Mucosa of descending colon (tissue), 3 donors: ENCODE measurements at places on chromosomes 5 and 9. TPM values are rescaled to one million over a fixed set of nuclear protein-coding genes. Genes with fewer than 3 reads are reported as not detected.

DNA sequence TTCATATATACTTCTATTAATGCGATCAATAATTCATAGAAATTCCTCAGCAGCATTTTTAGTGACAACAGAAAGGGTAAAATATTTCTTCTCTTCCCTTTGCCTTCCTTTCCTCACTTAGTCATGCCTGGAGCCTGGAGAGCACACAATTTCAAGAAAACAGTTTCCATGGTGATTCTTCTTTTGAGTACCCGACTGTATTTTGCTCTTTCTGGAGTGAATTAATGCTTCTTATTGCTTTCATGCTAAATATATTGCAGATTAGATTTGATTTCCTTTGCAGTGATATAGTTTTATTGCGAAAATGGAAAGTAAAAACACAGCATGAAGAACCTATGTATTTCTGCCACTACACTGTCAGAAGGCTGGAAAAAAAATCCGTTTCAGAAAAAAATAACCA is 153.5 kb downstream of the PPP2R2B start:
- DNase-seq: no peak

- DNase-seq: no peak
These were observed 162.2 kb upstream of the MEF2C start for GRCh38 chr5:89045216-89045615.

GRCh38 chr5:147487031-147487750 is 22.7 kb downstream of the DPYSL3 start:
- DNase-seq: no peak

GRCh38 chr5:73540192-73540591 is 25.2 kb downstream of the ANKRA2 start:
- no peak for DNase-seq

GRCh38 chr5:4313138-4313537 is 717.5 kb downstream of the IRX1 start:
- no peak for DNase-seq

GRCh38 chr9:126470241-126470993 is 143.3 kb upstream of the LMX1B start:
- DNase-seq: no peak

DNA sequence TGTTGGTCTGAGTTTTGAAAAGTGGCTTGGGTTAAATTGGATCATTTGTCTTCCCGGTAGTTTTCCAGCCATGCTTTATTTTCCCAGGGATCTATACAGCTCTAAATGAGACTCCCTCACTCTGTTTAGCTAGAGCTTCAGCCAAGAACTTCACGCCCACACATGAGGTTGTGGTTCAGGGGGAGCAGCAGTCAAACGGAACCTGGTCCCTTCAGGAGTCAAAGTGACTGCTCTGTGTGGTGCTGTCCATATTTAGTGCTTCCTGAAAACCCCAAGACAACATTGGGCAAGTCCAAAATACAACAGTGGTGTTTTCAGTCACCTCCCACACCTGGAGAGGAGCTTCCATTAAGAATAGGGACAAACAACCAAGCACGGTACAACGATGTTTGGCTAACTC is 90.5 kb downstream of the ANKH start:
- DNase-seq: no peak

GRCh38 chr9:79769476-79770275 is 197.9 kb downstream of the TLE4 start:
- DNase-seq: no peak

- no peak for DNase-seq
These were observed 5.9 kb downstream of the MED22 start for GRCh38 chr9:133342069-133342406.

DNA sequence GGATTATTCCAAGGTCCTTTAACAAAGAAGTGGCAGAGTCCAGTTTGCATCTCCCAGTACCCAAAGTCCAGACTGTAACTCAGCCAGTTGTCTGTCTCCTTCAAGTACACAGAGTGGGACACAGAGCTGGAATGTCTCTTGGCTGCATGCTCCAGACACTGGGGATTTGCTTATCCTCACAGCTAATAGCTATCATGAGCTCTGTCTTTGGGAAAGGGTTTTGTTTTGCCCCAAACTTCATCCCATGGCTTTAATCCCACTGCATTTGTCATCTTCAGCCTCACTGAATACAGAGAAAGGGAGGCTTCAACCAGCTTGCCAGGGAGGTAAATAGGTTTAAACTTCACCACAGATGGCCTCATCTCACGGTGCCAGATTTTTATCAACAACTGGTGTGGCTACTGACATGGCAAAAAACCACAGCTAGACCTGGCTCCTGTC is 412.2 kb upstream of the SLC24A2 start:
- DNase-seq: no peak

GRCh38 chr9:19149230-19149629 is 21.9 kb upstream of the PLIN2 start:
- no peak for DNase-seq

DNA sequence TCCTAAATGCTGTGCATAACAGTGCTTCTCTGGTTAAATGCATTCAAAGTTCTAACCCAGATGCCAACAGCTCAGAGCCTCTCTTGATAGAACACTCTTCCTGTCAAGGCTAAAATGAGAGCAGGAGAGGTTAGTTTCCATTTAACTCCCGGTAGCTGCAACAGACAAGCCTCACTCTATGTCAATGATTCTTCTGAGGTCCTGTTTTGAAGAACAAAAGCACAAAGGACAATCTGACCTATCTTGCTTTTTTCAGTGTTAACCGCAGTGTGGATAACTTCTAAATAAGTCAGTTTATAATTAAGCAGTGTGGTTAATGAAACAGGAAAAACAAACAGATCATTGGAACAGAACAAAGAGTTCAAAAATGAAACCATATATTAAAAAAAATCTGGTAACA is 80.7 kb downstream of the ANKRD55 start:
- DNase-seq: no peak

GRCh38 chr5:961711-962240 is 46.8 kb upstream of the NKD2 start:
- DNase-seq: no peak

- DNase-seq: peak; percentile 92
These were observed 29.8 kb upstream of the ALDOB start for GRCh38 chr9:101465326-101465915.

GRCh38 chr9:136769710-136770191 is 5.4 kb upstream of the LCN15 start:
- no peak for DNase-seq

DNA sequence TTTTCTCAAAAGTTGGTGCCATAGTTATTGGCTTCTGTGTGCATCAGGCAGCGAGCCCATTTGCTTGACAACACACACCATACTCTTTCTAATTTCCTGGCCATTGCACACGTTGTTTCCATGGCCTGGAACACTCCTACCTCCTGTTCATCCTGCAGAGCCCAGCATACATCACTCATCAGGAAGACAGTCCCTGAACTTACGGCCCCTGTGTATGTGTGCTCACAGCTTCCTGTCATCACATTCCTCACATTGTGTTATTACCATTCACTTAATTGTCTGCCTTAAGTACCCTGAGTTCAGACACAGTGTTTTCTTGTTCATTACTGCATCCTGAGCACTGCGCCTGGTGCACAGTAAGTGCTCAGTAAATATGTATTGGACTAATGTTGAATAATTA is 355.9 kb downstream of the PRELID2 start:
- no peak for DNase-seq

GRCh38 chr9:96725576-96725975 is 52.3 kb downstream of the ZNF510 start:
- no peak for DNase-seq

DNA sequence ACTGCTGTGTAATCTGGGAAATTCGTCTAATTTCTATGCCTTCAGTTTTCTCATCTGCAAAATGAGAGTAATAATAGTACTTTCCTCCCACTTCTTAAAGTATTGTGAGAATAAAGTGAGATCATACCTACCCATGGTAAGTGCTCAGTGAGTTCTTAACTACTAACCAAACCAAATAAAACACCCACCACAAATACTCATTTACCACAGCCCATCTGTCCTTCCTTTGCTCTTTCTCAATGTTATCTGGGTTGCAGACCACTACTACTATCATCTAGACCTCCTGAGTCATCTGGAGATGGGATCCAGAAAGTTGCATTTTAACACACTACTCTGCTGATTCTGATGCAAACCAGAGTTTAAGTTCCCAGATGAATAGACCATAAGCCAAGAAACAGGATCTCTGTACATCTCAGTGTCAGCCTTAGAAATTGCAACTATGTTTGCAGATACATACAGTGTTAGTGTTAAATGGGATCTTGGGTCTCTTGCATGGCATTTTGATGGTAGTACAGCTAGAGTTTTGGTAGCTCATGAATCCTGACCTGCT is 105.4 kb upstream of the ATP10B start:
- DNase-seq: no peak

- DNase-seq: no peak
These were observed 191.6 kb downstream of the PCSK5 start for GRCh38 chr9:76082057-76082456.

GRCh38 chr5:68383888-68384310 is 168.3 kb downstream of the PIK3R1 start:
- DNase-seq: peak; percentile 50

DNA sequence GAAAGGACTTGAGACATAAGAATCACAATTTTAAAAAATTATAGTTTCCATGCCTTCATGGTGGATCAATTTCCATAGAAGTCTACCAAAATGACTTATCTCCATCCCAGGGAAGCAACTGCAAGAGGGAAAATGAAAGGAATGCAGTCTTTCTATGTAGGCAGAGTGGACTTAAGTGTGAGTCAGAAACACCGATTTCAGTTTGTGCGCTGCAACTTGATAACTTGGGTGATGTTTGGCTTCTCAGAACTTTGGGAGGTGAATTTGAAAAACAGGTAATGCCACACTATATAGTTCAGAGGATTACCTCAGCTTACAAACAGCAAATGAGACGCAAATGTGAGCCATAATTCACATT is 708 bp upstream of the CSNK1G3 start:
- DNase-seq: no peak

GRCh38 chr9:32456564-32456963 is 69.4 kb downstream of the RIGI start:
- DNase-seq: no peak

The HTR4 gene
- 15.0 TPM for total RNA-seq

The ELOVL7 gene
- 15.9 TPM for total RNA-seq

The PPP2R2B gene
- total RNA-seq: 5.9 TPM

The SMIM33 gene
- total RNA-seq: 2.8 TPM

The HTR1A gene
- not detected for total RNA-seq

The IL5 gene
- total RNA-seq: not detected
